ENCODE measurements at places on chromosomes 13 and 19. TPM values are rescaled to one million over a fixed set of nuclear protein-coding genes. Genes with fewer than 3 reads are reported as not detected.

Gene OR4F17
- total RNA-seq = not detected

Gene AP1M2
- total RNA-seq = 6.9 TPM

Gene ZNF865
- total RNA-seq = 12.2 TPM

Gene KLK12
- total RNA-seq = 0.47 TPM

Gene PALM
- total RNA-seq = 47.8 TPM

Gene NAPSA
- 2.0 TPM for total RNA-seq

Gene ZNF565
- total RNA-seq = 10.3 TPM

Gene ALG11
- 36.5 TPM for total RNA-seq

Gene IGFL3
- not detected for total RNA-seq

Gene ACP7
- not detected for total RNA-seq

Gene CEACAM21
- total RNA-seq = 1.3 TPM

Gene CYP2A6
- total RNA-seq = not detected

Gene OR7D2
- 0.79 TPM for total RNA-seq

Gene AKT2
- 195 TPM for total RNA-seq

Gene ZNF549
- 12.8 TPM for total RNA-seq
